ENCODE measurements at places on chromosomes 12 and 14.

DNA sequence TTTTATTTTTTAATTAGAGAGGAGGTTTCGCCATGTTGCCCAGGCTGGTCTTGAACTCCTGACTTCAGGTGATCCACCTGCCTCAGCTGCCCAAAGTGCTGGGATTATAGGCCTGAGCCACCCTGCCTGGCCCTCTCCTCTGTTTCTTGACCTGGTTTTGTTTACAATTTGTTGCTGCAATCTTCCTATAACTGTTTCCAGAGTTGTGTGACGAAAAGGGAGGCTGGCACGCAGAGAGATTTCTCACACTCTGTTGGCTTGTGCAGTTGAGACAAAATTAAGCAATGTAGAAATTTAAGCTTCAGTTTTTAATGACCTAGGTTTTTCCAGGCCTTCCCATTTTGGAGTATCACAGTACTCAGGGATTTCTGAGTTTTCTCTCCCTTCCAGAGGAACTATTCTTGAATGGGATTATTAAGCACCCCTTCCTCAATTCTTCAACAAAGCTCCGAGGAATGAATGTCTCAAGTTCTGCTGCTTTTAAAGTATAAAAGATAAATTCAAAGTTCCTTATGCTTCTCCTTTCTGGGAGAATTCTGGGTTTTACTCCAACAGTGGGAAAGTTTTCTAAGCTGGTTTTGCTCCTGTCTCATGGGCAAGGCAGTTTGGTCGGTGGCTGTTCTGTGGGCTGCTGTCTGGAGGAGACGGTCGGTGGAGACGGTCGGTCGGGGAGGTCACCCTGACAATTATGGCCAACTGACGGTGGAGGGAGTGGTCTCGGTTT is 20.4 kb upstream of the FOS start:
- no peak for DNase-seq

DNA sequence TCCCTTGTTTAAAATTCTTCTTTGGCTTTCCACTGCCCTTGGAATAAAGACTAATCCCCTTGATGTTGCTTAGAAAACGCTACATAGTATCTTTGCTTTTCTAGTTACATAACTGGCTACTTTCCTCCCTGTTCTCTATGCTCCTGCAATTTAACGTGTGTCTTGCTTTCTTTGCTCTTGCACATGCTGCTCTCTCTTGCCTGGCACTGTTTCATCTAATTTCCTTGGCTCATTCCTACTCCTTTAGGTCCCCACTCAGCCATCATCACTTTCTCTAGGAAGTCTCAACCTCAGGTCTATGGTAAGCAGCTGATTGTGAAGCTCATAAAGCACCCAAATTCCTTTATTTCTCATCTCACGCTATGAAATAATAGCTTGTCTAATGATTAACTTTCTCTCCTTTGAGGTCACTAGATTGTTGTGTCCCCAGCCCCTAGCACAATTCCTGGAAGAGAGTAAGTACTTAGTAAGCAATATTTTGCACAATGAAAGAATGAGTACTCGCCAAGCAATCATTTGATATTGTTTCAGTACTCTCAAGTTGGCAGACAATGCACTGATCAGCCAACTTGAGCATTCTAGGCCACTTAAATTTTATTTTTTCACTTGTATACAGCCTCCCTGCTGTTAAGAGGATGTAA is 3.3 kb downstream of the ALDH6A1 start:
- DNase-seq: no peak

- no peak for DNase-seq
Observed at GRCh38 chr12:52657250-52657902, 5.4 kb upstream of the KRT2 start.

DNA sequence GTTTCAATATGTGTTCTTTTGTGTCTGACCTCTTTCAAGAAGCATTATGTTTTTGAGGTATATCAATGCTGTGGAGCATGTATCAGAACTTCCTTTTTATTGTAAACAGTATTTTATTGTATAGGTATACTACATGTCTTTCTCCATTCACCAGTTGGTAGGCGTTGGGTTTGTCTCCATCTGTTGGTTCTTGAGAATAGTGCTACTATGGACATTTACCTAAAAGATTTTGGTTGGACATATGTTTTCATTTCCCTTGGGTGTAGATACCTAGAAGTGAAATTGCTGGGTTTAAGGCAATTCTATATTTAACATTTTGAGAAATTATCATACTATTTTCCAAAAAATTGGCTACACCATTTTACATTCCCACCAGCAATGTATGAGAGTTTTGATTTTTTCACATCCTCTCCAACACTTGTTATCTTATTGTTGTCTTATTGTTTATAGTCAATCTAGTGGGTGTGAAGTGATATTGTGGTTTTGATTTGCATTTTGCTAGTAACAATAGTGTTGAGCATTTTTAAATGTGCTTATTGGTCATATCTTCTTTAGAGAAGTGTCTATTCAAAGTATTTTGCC is 409.2 kb downstream of the IPO8 start:
- DNase-seq: no peak

GRCh38 chr14:36301159-36301558 is 19.3 kb downstream of the MBIP start:
- no peak for DNase-seq

DNA sequence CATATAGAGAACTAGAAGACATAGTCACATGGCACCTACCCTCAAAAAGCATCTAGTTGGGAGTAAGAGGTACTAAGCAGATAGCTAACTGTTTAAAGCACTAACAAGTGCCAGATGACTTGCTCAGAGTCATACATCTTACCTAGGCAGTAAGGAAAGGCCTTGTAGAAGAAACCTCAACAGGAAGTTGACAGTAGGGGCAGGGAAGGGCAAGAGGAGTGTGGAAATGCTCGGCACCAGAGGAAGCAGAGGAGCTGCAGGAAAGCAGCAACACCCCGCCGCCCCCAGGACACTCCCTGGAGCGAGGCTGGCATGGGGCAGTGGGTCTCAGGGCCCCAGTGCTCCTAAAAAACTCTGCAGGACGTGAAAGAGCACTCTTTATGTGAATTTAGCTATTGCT is 92.9 kb downstream of the PPP2R5C start:
- no peak for DNase-seq

- DNase-seq: peak; percentile 39
Observed at GRCh38 chr12:105064564-105065178, 19.6 kb downstream of the ALDH1L2 start.
